ENCODE measurements at places on chromosomes 6 and 20. TPM values are rescaled to one million over a fixed set of nuclear protein-coding genes. Genes with fewer than 3 reads are reported as not detected.

- DNase-seq: peak; percentile 76
Measured at GRCh38 chr6:43009124-43009523, 4.6 kb downstream of the MEA1 start.

- DNase-seq: no peak
Measured at GRCh38 chr6:74720923-74721322, 484.9 kb downstream of the COL12A1 start.

GRCh38 chr20:21615617-21616080 is 89.8 kb upstream of the PAX1 start:
- DNase-seq: peak; percentile 91

DNA sequence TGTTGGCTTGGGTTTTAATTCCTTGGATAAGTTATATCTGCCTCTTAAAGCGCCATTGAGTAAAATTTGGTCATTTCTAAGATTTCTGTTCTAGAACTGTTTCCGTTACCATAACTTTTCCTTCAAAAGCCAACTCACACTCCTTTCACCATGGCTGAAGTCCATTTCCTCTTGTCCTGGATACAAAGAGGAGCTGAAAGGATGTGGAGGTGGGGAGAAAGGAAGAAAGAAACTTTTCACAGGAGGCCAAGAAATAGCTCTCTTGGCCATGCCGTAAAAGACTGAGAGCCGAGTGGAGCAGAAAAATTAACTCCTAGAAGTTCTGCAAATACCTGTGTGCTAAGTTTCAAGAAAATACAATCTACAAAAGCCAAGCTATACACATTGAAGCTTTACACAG is 21.6 kb downstream of the GABBR1 start:
- DNase-seq: no peak

DNA sequence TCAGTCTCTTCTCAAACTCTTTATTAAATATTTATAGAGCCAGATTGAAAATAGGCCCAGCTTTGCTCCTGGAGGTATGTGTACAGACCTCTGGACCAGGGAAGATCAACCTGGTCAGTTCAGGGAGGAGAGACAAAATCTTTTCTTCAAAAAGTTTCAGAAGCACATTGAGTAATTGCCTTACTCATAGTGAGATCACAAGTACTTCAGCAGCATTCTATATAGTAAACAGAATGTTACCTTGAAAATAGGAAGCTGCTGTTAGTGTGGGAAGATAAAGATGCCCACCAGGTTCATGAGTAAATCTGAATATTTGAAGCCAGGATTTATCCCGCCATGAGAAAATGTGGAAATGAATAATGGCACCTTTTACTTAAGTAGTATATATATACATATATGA is 665.9 kb upstream of the CITED2 start:
- no peak for DNase-seq

GRCh38 chr20:62148908-62149314 is 5.3 kb downstream of the SS18L1 start:
- peak; percentile 56 for DNase-seq

GRCh38 chr6:154277629-154278017 is 79.0 kb downstream of the IPCEF1 start:
- no peak for DNase-seq

GRCh38 chr6:13405961-13406477 is 77.7 kb upstream of the TBC1D7 start:
- DNase-seq: no peak

DNA sequence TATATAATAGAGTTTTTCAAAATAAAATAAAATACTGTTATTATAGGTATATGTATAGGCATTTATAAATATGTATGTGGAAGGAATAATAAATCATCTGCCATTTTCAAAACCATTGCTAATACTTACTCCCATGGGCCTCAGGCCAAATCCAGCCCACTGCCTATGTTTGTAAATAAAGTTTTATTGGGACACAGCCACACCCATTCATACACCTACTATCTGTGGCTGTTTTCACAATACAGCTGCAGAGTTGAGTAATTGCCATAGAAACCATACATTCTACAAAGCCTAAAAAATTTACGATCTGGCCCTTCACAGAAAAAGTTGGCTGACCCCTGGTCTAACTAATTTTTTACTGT is 9.5 kb downstream of the ALDH5A1 start:
- no peak for DNase-seq

DNA sequence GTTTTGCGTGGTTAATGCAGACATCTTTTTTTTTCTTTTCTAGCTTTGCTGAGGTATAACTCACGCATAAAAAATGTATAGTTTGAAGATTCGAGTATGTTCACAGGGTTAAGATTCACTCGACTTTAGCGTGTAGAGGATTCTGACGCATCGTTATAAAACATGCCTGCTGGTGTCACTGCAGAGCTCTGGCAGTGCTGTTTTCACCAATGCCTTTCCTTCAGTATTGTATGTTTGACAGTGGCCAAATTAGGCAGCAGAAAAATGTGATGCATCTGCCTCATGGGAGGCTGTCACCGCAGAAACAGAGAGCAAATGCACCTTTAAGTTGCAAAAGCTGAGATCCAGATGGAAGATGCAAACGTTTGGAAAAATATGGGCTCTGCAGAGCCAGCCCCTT is 18.0 kb upstream of the SIRPB2 start:
- DNase-seq: peak; percentile 61

ASIP gene
- total RNA-seq: not detected

PLAGL2 gene
- total RNA-seq: 33.0 TPM

UBE2C gene
- 127 TPM for total RNA-seq

JPH2 gene
- 1.0 TPM for total RNA-seq

DNA sequence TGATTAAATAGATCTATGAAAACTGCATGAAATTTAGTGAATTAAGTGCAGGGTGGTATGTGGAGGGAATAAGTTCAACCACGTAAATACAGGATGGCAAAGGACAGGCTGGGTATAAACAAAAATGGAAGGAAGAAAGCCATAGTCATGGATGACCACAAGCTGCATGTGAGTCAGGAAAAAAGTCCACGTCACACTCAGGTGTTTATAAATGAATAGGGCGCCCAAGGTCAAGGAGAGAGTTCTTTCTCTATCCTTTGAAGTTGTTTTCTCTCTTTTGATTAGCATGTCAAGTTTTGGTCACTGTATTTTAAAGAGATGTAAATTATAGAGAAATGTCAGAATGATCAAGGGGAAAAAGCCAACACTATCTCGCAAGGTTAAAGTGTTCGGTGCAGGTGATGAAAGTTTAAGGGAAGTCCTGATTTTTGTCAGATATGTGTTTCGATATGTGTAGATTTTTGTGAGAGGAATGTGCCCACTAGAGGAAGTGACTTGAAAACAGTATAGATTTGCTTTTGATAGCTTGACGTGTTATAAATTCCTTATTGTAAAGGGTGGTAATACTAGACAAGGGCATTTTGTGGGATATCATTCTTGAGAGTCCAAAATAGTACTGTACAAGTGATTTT is 58.7 kb downstream of the MAP3K4 start:
- DNase-seq: no peak

DNA sequence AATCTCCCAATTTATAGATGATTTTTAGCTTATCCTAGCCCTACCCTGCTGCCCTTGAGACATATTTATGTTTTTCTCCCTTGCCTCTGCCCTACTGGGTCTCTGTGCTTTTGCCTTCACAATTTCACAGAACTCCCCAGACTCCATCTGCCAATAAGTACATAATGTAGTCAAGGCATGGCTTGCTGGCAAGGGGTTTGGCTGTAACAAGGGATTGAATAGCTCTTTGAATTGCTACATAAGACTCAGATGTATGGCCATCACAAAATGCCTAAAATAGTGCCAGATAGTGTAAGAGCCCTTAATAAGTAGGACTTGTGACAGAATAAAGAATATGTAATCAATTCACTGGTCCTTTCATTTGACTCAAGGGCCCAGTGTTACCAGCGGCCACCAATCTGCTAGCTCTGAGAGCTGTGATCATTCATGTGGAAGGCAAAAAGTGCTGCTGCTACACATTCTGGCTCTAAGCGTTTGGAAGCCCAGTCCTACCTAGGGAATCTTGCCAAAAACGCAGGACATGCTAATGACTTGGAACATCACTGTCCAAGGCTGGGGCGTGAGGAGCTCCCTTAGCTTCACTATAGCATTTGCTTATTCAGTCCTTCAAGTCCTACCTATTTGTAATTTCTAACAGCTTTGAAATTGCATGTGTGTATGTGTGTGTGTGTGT is 20.5 kb downstream of the CLVS2 start:
- DNase-seq: no peak

DNA sequence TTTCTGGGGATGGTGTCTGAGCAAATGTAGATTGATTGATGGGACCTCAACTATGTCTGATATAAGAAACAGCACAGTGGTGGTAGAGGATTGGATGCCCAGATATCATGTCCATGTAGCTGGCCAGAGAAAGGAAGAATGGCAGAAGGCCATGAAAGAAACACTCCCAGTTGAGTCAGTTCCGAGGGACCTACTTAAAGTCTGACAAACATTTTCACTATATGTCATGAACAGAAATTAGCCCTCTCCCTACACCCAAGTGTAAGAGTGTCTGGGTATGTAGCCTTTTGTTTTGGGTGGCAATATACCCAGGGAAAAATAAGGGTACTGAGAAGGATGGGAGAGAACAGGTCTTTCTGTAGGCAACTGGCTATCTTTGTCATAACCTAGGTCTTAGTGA is 434.2 kb downstream of the BCKDHB start:
- DNase-seq: no peak

DNA sequence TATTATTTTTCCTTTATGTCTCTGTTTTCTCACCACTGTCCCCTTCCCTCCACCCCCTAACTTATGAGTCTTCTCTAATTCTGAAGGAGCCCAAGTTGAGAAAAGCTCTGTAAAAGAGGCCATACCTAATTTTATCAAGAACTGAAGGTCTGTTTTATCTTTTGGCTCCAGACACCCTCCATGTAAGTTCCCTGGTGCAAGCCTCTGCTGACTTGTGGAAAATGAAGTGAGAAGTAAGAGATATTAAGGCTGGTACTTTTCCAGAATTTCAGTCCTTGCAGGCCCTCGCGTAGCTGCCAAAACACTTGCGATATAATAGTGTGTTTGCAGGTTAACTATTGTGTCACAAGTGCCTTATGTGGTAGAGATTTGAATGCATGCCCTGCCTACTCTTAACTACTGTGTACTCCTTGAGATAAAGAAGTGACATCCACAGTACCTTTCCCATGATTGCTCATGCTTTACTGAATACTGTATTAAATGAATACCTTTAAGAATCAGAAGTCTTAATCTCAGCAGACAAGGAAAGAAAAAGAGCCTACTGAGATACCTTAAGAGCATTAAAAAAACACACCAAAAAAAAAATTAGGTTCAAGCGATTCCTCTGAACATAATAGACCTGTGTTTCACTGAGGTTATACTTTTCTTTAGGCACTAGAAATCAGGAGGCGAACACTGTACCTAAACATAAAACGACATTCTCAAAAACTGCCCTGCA is 143.6 kb upstream of the ZNF184 start:
- no peak for DNase-seq

DNA sequence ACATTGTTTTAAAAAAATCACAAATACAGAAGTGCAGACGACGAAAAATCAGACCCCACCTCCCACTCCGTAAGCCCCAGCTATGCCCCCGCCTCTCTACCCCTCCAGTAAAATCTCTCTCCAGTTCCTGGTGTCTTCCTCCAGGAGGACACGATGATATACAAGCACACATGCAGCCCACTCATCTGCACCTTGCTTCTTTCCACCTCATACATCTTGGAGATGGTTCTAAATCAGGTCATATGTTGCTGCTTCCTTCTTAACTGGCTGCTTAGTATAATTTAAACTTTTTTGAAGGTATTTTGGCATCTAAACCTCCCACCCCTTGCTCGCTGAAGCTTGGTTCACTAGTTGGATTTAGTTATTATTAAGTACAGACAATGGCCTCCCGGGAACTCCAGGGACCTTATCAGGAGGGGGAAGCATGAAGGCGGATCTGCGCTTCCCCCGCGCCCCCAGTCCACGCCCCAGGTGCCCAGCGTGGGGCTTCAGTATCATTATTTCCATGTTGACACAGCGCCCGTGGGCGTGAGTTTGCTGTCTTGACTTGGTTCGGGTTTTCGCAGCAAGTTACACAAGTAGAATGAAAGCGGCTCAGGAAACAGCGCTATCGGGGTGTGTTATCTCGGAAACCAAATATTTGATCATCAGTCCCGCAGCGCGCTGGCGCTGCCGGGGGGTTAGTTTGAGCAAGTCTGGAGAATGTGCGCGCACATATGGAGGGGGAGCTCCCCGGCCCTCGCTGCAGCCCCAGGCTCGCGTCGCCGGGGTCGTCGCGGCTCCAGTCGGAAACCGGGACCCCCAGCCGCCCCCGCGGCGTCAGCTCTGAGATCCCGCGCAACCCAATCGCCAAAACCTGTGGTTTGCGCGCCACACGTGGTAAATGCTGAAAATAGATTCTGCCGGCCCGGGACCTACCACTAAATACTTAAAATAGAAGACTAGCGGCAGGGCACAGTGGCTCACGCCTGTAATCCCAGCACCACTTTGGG is 2.3 kb downstream of the BMP7 start:
- DNase-seq: peak; percentile 86

GRCh38 chr6:7773322-7773721 is 47.4 kb downstream of the BMP6 start:
- DNase-seq: no peak

DNA sequence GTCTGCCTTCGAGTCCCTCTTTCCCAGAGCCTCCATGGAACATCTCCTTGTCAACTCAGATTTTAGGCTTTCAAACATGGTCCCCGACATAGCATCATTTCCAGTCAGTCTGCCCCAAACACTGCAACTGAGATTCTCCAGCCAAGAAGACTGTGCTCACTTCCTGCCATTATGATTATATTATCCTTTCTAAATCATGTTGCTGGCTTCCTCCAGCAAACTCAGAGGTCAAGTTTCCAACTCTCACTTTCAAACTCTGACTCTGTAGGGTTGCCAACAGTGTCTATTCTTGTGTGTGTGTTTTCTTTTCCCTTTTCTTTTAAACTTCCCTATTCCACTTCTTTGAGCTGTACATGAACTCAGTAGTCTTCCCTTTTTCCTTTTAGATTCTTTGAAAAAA is 61.2 kb upstream of the TRAF3IP2 start:
- no peak for DNase-seq

CPXM1 gene
- total RNA-seq: 105 TPM

DNA sequence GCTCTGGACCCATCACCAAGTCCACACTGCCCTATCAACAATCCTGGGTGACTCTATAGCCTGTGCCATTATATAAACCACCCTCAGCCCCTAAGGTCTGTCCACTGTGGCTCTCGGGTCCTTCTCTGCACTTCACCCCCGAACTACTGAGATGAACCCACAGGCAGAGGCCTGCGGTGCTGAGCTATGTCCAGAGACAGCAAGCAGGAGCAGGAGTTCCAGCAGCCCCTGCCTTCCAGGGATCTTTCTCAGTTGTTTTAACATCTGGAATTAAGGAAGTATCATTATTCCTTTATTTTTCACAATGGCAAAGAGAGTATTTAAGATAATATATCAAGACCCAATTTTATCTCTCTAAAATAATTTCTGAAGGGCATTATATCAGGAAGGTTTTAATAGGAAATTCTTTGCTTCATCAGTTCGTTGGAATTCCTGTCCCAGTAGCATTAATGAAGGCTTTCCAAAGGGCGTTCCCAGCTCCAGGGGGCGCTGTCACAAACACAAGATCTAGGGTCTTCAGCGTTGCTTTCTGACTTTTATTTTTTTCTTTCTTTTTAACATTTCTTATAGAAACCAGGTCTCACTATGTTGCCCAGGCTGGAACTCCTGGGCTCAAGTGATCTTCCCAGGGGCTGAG is 27.3 kb downstream of the RRBP1 start:
- DNase-seq: peak; percentile 93
